Fibroblast of skin of scalp (primary cell): ENCODE measurements at places on chromosomes 11 and 22.
A peak's percentile ranks its signal among the peaks of the same experiment; 100 is the strongest.

DNA sequence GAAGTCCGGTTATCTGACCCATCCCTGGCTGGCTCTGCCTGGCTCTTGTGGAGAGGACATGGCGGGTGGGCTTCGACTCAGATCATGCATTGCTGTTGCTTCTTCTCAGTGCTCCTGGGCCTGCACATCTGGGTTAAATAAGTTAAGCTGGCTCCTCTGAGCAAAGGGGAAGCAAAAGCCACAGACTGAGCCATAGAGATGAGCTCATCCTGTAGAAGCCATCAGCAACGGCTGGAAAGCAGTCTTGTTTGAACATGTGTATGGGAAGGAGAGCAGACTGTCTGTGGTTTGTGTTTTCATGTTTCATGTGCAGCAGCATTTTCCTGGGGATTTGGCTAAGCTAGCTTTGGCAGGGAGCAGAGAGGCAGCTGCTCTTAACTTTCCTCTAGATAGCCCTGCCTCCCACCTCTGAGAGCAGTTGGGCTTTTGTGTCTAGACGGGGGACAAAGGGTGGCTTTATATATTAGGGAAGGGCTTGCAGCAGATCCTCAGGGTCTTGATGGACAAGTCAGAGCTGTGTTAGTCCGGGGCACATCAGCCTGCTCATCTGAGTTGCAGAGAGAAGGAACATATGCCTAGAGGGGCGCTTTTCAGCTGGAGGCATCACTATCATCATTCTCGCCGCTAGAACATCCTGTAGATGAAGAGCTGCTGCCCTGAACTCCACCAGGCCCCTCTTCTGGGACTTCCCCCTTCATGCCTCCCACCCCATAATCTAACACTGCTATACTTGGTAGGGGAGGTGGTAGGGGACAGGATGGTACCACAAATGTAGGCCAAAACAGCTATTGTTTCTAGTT, 14.9 kb downstream of the DCPS start:
- peak; percentile 96 for DNase-seq

- no peak for DNase-seq
Observed at GRCh38 chr11:122342089-122342744, 226.2 kb upstream of the BLID start.

GRCh38 chr11:32829680-32830412, at the start of gene PRRG4:
PRRG4 (plus strand) TSS chr11:32829927; CDS start chr11:32830530, 603 bp downstream.
- DNase-seq = peak; percentile 27

DNA sequence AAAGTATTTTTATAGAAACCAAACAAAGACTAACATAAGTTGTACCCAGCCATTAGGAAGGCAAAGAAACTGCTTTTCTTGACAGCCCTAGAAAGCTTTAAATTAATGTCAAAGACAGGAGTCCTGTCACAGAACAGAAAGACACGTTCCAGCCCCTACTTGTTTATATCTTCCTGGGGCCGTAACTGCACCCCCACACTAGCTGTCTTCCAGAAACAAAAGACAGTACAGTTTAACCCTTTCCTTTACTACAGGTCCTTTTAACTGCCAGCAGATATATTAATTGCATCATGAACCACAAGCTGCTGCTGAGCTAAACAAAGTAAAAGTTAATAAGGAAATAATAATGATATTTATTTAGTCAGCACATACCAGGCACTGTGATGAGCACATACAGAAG, 20.3 kb upstream of the CFAP300 start:
- no peak for DNase-seq

- no peak for DNase-seq
Observed at GRCh38 chr22:17601031-17601430, 27.5 kb downstream of the ATP6V1E1 start.

- no peak for DNase-seq
Observed at GRCh38 chr11:8683115-8683807, 669 bp downstream of the RPL27A start.

- no peak for DNase-seq
Observed at GRCh38 chr22:41308544-41308947, 7.2 kb downstream of the ZC3H7B start.

DNA sequence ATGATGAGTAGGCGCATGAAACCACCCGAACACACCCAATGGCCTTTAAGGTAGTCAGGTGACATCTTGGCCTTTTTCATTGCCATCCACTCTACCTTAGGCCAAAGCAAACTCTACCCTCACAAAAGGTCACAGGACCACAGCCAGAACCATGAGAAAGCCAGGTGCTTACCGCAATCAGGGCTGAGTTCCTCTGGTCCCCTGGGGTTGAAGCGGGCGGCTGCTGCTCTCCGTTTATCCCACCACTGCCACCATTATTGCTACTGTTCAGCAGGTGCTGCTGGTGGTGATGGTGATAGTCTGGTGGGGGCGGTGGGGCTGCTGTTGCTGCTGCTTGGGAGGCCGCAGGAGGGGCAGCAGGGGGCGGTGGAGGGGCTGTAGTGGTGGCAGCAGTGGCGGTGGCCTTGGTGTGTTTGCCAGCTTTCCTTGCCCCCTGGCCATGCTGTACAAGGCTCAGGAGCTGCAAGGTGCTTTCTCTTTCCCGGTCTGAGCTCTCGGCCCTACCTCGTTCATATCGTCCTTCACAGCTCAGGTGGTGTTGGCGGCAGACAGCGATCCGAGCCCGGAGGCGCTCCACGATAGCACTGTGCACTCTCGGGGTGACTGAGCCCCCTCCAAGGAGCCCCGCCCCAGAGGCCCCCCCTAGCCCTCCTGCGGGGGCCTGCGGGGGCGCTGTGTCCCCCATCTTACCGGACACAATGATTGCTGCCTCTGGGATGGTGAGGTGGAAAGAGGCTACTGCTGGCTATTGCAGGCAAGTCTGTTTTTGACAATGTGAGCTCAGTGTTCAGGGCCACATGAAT, 1.6 kb downstream of the MAML2 start:
- peak; percentile 50 for DNase-seq

GRCh38 chr11:47047972-47048371, 111.4 kb downstream of the CSTPP1 start:
- no peak for DNase-seq

DNA sequence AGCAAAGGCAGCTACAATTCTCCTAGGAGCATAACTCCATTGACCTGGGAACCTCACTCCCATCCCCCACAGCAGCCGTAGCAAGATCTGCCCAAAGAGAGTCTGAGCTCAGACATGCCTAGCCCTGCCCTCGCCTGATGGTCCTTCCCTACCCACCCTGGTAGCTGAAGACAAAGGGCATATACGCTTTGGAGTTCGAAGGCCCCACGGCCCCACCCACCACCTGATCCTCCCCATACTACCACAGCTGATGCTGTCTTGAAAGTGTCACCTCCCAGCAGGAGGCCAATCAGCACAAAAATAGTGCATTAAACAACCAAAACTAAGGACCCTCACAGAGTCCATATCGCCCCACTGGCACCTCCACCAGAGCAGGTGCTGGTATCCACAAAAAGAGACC, 22.6 kb upstream of the GNAZ start:
- no peak for DNase-seq

DNA sequence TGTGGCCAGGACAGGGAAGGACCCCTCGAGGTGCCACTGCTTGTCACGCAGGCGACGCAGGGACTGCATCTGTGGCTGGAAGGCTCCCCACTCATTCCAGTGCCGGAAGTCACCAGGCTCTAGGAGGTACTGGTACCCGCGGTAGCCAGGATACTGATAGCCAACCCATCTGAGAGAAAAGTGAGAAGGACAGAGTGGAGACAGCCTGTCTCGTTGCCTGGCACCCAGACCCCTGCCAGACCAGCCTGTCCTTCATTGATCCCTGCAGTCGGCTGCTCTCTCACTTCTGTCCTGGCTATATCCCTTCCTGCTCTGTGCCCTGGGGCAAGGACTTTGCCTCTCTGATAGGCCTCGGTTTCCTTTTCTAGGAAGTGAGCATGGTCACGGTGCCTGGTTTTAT, 9.6 kb upstream of the TPST2 start:
- no peak for DNase-seq

DNA sequence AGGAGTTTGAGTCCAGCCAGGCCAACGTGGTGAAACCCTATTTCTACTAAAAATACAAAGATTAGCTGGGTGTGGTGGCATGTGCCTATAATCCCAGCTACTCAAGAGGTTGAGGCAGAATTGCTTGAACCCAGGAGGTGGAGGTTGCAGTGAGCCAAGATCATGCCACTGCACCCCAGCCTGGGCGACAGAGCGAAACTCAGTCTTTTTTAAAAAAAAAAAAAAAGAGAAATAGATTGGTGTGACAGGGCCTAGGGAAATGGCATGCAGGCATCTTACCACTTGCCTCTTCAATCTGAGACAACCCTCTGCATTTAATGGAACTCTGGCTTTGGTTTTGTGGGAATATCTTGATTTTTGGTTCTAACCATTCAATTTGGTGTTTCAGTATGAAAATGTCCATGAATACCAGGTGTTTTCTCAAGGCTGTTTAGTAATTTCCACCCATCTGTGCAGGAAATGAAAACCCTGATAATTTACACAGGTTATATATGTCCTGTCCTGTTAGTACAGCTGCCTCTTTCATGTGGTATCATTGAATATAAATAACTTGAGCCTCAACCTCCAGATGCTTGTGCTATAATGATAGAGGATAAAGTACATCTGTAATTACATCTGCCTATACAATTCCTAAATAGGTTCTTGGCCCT, 8.4 kb downstream of the XBP1 start:
- no peak for DNase-seq

DNA sequence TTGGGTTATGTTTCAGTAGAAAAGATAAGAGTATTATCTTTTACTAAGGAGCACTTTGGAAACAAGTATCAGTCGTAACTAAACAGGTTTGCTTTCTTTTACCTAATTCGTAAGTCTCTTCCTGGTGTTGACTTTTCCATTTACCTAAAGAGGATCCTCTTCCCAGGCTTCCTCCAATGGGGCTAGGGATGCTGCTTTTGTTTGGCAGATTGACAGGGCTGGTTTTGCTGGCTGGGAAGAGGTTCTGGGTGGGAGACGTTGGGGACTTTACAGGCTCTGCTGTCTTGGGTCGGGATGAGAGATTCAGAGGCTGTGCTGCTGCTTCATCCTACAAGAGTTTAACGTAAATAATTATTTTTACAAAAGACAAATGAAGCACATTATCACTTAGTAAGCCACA, 306.7 kb downstream of the SOX6 start:
- no peak for DNase-seq

DNA sequence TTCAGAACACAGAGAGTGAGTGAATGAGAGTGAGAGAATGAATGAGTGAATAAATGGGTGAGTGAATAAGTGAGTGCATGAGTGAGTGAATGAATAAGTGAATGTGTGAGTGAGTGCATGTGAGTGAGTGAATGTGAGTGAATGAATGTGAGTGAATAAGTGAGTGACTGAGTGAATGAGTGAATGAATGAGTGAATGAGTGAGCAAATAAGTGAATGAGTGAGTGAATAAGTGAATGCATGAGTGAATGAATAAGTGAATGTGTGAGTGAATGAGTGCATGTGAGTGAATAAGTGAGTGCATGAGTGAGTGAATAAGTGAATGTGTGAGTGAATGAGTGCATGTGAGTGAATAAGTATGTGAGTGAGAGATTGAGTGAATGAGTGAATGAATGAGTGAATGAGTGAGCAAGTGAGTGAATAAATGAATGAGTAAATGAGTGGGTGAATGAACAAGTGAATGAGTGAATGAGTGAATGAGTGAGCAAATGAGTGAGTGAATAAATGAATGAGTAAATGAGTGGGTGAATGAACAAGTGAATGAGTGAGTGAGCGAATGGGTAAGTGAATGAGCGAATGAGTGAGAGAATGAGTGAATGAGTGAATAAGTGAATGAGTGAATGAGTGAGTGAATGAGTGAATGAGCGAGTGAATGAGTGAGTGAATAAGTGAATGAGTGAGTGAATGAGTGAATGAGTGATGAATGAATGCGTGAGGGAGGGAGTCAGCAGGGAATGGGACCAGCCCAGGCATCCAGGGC, 21.3 kb upstream of the MUC5B start:
- no peak for DNase-seq

DNA sequence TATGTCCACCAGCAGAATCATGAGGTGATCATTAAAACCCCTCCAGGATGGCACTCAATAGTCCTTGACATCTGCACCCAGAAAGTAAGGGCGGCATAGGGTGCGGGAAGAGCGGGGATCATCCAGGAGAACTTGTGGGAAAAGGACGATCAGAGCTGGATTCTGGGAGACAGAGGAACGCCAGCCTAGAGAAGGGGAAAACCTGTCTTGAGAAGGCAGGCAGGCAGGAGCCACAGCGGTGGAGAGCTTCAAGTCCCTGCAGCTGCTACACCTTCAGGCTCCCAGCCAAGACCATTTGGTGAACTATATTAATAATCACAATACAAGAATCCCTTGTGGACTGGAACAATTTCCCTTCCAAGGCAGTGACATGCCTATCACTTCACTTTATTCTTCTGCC, 134.3 kb downstream of the BUD13 start:
- no peak for DNase-seq

DNA sequence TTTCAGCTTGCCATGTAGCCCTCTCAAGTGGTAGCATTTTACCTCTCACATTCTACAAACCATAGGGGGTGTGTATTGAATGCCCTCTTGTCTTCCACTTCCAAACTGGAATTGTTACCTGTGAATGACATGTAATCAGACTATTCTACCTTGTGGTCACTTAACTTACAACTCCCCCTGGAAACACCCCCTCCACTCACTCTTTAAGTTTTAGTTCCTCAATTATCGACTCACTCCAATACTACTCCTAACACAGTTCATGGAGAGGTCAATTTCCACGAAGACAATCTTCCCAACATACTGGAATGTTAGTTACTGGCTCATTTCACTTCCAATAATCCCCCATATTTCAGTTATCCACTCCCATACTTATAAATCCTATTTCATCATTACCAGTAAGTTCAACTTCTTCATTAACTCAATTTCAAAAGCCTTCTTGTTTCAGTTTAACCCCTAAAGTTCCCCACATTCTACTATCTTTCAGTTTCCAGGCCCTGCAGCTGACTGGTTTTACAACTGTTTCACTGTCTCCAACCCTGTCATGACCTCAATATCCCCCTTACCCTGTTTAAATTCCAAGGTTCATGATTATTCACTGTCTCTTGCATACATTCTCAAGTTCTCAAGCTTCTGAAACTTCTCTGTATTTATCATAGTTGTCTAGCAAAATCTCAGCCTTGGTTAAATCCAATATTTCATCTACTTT, 92.5 kb downstream of the C11orf87 start:
- no peak for DNase-seq

DNA sequence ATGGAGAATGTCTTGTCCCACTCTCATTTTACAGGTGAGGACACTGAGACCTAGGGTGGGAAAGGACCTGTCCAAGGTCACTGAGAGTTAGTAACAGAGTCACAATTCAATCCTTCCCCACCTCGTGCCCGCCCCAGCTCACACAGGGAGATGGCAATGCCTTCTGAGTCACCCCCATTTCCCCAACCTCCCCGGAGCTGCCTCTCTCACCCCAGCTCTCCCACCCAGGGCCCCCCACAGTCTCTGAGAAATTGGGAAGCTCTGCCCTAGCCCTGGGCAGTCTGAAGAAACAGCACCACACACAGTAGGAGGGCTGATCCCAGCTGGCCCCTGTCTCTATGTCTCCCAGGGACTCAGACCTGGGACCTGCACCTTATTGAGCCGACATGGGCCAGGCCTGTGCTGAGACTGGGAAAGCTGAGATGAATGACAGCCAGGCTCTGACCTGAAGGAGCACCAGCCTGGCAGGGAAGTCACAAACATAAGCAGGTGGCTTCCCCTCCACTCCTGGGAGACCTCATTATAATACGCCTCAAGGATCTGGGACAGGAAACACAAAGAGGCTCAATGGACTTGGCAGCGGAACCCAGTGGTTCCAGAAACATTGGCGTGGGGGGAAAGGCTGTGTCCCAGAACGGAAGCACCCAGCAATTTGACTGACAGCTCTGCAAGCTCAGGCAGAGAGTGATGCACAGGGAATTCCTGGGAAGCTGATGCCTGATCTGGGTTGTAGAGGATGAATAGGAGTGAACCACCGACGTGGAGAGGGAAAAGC, 51.0 kb downstream of the CD6 start:
- DNase-seq = no peak
